Kidney tubule cell (primary cell): ENCODE measurements at places on chromosomes 7 and 10.
A peak's percentile ranks its signal among the peaks of the same experiment; 100 is the strongest.

- no peak for DNase-seq
These were observed 6.1 kb downstream of the MMRN2 start for GRCh38 chr10:86951184-86951761.

- no peak for DNase-seq
These were observed 30.7 kb downstream of the MAP3K8 start for GRCh38 chr10:30464675-30465074.

DNA sequence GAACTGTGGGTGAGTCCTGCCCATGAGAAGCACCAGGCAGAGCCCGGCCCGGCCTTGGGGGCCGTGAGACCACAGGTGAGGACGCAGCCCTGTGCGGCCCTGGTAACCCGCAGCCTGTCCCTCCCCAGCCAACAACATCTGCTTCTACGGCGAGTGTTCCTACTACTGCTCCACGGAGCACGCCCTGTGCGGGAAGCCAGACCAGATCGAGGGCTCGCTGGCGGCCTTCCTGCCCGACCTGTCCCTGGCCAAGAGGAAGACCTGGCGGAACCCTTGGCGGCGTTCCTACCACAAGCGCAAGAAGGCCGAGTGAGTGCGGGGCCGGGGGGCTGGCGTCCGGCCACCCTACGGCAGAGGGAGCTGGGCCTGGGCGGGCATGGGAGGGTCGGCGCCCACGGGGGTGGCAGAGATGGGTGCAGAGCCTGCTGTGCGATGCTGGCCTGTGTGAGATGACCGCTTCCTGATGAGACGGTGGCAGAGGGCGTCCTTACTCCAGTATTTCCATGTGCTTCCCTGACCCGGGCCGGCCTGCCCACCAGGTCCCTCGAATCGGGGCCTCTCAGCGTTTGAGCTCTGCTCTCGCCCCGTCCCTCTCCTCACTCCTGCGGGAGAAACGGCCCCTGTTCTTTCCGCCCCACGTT lies 34.1 kb upstream of the FOXL3 start:
- DNase-seq: no peak

DNA sequence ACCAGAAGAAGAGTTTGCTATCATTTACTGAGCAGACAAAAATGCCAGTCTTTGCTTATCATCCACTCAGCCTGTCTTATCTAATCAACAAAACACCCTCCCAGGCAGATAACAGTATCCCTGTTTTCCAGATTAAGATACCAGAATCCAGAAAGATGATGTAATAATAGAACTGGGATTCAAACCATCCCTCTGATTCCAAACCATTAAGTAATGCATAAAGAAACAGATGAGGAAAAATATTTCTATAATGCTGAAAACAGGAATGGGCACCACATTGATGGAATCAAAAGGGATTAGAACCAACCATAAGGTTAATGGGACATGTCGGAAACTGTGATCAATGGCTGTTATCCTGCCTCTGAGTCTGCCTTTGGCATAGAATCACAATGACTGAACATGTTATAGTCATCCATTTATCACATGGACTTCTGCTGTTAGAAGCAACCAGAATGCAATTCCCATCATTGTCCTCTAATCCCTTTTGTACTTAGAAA lies 92.1 kb upstream of the RSU1 start:
- no peak for DNase-seq

DNA sequence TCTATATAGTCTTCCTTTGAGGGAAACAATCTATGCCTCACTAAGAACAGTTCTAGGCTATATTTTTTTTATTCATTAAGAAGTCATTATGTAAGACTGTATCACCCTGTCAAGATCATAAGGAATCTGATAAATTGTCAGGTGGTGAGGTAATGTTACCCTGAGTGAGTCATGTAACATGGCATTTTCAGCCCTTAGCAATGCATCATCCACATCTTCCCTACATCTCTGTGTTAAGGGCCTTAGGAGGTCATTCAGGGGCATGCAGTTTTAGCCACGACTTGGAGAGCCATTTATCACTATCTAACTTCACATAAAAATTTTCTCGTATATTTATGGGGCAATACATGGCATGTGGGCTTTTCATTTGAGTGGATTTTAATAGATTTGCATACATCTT lies 924.5 kb upstream of the MBL2 start:
- DNase-seq: peak; percentile 89

DNA sequence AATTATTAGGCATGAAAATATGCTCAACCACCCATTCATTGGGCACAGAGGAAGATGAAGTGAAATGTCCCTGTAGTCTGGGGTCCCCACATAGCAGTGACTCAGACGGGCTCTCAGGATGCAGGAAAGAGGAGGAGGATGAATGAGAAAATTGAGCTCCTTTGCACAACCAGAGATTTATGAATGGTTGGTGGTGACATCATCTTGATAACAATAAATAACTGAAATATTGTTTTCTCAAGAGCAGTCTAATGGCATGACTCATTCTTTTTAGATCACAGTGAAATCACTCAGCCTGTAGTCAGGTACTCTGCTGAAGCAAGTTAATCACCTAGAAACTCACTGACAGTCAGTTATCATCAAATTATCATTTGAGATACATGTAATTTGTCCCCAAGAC lies 254.1 kb downstream of the RELN start:
- DNase-seq: peak; percentile 84
